NCI-H187 (cell line): ENCODE measurements at places on chromosomes 7 and 10.

GRCh38 chr10:126459032-126459831, 71.0 kb upstream of the ADAM12 start:
- DNase-seq, result no peak

- no peak for DNase-seq
Measured at GRCh38 chr7:46156086-46156485, 235.0 kb upstream of the IGFBP3 start.

GRCh38 chr10:23325132-23325531, 19.5 kb downstream of the C10orf67 start:
- DNase-seq, result no peak

- no peak for DNase-seq
Measured at GRCh38 chr10:126063353-126063791, 167.0 kb downstream of the FANK1 start.

DNA sequence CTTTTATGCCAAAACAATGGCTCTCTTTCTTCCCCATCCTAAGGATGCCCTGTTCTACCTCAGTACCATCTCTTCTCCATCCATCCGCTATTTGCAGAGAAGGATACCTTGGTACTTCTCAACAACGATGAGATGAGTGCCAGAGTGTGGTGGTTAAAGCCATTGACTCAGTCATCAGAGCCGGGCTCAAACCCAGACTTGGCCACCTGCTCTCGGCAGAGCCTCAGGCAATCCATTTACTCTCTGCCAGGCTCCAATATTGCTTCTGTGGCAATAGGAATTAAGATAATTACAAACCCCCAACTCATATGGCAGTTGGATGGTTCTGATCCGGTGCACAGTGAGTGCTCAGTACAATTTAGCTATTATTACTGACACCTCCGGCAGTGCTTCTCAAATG, 121.3 kb downstream of the PRLHR start:
- DNase-seq, result no peak
